ENCODE measurements at places on chromosomes 5 and 9.

DNA sequence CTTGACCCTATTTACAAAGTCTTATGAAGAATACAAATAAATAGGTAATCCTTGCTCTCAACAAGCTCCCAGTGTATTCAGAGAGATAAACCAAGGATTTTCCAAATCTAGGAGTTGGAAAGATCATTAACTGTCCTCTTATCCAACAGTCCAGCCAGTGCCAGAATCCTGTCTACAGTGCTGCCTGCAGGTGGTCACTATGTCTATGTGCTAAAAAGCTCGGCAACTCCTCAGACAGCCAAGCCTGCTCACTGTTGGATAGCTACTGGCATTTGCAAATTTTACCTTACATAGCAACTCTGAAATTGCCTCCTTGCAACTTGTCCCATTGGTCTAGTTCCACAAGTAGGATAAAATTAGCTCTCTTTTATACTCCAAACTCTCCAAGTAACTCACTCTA, 187.4 kb downstream of the DCP2 start:
- no peak for DNase-seq

DNA sequence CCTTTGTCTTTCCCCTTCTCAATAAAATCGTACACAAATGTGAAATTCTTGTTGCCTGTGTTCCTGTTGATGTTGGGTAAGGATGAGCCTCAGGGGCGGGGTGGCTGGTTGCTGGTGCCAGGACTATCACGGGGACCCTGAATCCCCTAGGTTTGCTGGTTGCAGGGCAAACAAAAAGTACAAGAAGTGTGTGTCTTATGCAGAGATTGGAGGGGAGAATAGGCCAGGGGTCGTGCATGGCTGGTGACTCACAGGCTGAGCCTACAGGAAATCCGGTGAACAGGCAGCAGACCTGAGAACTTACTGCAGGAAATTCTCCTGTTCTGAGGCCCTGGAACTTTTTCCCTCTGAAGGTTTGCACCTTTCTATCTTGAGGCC, 5.5 kb downstream of the ANXA2R start:
- DNase-seq = no peak

- peak; percentile 45 for DNase-seq
Measured at GRCh38 chr5:157283434-157283833, 17.5 kb downstream of the CYFIP2 start.

DNA sequence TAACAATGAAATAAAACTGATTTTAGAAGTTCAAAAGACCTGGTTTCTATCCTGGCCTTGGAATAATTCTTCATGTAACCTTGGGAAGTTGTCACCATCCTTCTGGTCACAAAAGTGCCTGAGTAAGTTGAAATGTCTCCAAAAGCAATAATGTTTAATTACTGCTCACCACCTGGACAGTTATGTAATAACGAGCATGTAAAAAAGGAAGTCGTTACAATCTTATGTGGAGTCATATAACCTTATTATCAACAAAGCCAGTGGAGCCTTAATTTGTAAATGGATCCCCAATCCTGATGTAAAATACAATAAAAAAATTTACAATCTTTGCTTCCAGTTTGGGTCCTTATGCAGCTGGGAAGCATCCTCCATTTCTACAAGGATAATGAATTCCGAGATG, 64.2 kb upstream of the GPR151 start:
- no peak for DNase-seq

DNA sequence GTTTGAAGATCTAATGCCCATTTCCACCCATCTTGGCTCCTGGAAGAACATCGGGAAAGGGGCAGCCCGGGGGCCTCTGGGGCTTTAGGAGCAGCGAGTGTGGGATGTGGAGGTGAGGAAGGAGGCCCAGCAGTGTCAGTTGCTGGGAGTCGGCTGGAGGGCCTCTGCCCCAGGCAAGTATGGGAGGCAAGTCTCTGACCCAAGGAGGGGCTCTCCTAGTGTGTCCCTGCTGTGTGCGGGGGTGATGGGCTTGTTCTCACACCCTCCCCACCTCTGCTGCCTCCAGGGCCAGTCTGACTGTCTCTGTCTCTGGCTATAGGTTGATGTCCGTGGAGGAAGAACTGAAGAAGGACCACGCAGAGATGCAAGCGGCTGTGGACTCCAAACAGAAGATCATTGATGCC, 129.7 kb downstream of the DAB2IP start:
- DNase-seq = no peak

GRCh38 chr9:18855656-18856055, 177.4 kb downstream of the SAXO1 start:
- no peak for DNase-seq

DNA sequence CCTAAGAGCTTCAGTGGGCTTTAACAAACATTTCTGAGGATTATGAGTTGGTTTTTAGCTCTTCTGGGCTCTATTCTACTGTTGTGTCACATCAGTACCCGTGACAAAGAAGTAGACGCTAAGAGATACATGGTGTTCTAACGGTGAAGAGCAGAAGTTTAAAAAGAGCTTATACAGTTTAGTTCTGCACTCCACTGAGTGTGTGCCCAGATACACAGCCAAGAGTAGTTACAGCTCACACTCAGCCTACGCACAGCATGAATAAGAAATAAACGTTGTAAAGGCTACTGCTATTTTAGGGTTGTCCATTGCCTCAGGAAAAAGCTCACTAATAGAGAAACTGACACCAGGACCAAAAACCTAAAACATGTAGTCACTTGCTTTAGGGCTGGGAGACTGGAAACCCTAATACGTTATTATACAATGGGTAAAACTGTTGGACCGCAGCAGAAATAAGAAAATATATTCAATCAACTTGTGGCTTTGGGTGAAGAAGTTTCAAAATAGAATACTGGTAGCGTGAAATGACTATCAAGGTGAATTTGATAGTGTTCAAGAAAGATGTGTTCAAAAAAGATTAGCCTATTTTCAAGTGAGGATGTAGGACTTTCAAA, 34.7 kb downstream of the PSIP1 start:
- DNase-seq = no peak

DNA sequence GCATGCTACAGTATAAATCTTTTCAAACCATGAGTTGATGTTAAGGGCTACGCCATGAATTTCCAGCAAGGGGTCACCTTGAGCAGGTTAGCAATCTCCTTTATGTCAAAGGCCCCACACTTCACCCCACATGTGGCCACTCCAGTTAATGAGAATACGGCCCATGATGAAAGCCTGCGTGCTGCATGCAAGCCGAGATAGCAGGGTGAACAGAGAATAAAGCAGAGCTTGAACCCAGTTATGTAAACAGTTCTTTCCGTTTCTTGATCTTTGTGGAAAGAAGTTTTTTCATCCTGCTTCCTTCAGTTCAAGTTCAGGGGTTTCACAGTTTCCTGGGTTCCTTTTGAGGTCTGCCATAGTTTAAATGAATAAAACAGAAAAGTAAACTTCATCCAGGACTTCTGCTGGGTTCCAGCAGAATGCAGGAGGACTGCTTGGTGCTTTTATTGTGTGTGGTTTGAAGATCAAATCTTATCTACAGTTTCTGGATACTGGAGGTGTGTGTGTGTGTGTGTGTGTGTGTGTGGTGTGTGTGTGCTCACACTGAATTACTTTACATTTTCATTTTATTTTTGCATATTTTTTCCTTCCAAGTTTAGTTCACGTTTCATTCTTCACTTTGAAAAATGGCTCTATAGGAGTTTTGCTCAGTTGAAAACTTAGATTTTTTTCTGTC, 87.1 kb downstream of the HMHB1 start:
- DNase-seq = no peak

DNA sequence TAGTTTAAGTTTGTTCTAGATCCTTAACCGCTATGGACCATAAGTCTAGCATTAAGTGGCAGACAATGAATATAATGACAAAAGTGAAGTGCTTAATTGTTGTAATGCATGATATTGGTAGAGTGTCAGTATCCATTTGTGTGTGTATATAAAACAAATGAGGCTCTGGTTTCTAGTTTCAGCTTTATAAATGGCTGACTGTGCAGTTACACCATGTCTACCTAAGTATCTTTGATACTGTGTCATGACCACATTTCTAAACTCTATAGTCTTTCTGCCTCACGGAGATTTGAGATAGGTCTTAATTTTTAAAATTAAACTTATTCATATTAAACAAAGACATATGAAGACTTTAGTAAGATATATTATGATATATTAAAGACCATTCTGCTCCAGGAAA, 92.0 kb downstream of the SPEF2 start:
- no peak for DNase-seq

Measured in GM20000 (cell line).